ENCODE measurements at places on chromosomes 7 and 10. TPM values are rescaled to one million over a fixed set of nuclear protein-coding genes. Genes with fewer than 3 reads are reported as not detected.

The SBDS gene
- 49.9 TPM for total RNA-seq

The TRIM50 gene
- not detected for total RNA-seq

The EVX1 gene
- not detected for total RNA-seq

The TMEM270 gene
- total RNA-seq, result not detected

The OLAH gene
- not detected for total RNA-seq

The CYP2C19 gene
- total RNA-seq, result 13.0 TPM

The TMEM229A gene
- not detected for total RNA-seq

The CUBN gene
- 0.25 TPM for total RNA-seq

The ADAP1 gene
- total RNA-seq, result 2.8 TPM

The TRUB1 gene
- total RNA-seq, result 9.0 TPM

The FGFBP3 gene
- 0.33 TPM for total RNA-seq

The ASB15 gene
- not detected for total RNA-seq

The FAM25A gene
- total RNA-seq, result not detected

The CHAT gene
- total RNA-seq, result not detected

The TUBB8 gene
- total RNA-seq, result not detected

The GPR85 gene
- 0.25 TPM for total RNA-seq

The SPDYE8 gene
- total RNA-seq, result not detected

The GNAT3 gene
- not detected for total RNA-seq

The ZP3 gene
- total RNA-seq, result 0.20 TPM

The VIPR2 gene
- total RNA-seq, result 0.28 TPM

The AGBL3 gene
- total RNA-seq, result 2.1 TPM

The ITPRID1 gene
- not detected for total RNA-seq

The KIAA1217 gene
- 26.7 TPM for total RNA-seq

The GCC1 gene
- total RNA-seq, result 10.2 TPM

The ADAM12 gene
- total RNA-seq, result not detected

The BMS1 gene
- total RNA-seq, result 4.6 TPM

The LOXL4 gene
- total RNA-seq, result 0.55 TPM

The PAX4 gene
- total RNA-seq, result not detected

The IDI2 gene
- total RNA-seq, result not detected

The CPXM2 gene
- total RNA-seq, result 0.45 TPM

The SLC39A12 gene
- 0.08 TPM for total RNA-seq

The HOXA10 gene
- total RNA-seq, result 0.10 TPM

The EIF5AL1 gene
- 0.48 TPM for total RNA-seq

The SFTPA1 gene
- total RNA-seq, result 4.6 TPM

The ARHGEF35 gene
- total RNA-seq, result 7.2 TPM

The CBLL1 gene
- 6.9 TPM for total RNA-seq

The ACTL6B gene
- not detected for total RNA-seq

The JAKMIP3 gene
- total RNA-seq, result 0.28 TPM

The CLRN3 gene
- 25.1 TPM for total RNA-seq

The SLC13A1 gene
- total RNA-seq, result 0.13 TPM

The TMUB1 gene
- total RNA-seq, result 60.4 TPM

The BAIAP2L1 gene
- total RNA-seq, result 12.9 TPM

The CYP26A1 gene
- total RNA-seq, result 16.2 TPM

The ITGB8 gene
- 1.3 TPM for total RNA-seq

The TACR2 gene
- total RNA-seq, result not detected

The VSTM2A gene
- not detected for total RNA-seq

The VGF gene
- not detected for total RNA-seq

The GNGT1 gene
- not detected for total RNA-seq

The UBTD1 gene
- total RNA-seq, result 7.1 TPM

The MEOX2 gene
- total RNA-seq, result 0.18 TPM

The VWDE gene
- 0.38 TPM for total RNA-seq
